ENCODE measurements at places on chromosomes 3 and 15.

- DNase-seq: no peak
Measured at GRCh38 chr3:111616417-111617105, 21.4 kb upstream of the ZBED2 start.

DNA sequence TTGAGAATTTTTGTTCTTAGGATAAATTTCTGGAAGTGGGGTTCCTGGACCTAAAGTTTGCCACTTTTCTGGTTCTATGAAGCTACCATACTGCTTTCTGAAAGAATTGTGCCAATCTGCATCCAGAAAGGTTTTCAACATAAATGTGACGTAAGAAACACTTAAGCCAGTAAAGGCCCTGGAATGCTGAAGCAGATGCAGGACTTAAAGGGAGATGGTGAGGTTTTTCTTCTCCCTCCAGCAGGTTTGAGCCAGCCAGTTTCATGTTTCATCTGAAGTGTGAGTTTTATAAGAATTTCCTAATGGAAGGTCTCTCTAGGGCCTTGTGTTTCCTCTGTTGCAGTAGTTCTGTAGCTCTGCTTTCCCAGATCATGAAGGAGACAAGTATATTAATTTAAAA lies 33.1 kb downstream of the ZNF592 start:
- DNase-seq: peak; percentile 9

- DNase-seq: peak; percentile 46
Measured at GRCh38 chr15:40150163-40150925, 10.5 kb upstream of the BUB1B start.

DNA sequence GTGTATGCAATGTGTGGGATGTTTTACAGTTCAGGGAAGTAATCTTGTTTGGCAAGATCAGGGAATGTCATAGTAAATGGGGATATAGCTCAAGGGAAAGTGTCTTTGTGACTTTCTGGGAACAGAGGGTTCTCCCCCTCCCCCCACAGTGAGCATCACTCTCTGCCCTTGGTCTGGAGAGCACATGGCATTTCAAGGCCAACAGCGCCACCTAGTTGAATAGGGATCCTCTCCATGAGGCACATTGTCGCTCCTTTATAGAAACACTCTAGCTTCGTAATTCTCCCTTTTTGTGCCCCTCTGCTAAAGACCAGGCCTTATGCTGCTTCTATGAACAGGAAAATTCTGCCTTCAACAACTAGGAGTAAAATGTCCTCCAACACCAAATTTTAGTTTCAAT lies 37.1 kb upstream of the ARNT2 start:
- no peak for DNase-seq
